ENCODE measurements at places on chromosomes 16 and 17.

DNA sequence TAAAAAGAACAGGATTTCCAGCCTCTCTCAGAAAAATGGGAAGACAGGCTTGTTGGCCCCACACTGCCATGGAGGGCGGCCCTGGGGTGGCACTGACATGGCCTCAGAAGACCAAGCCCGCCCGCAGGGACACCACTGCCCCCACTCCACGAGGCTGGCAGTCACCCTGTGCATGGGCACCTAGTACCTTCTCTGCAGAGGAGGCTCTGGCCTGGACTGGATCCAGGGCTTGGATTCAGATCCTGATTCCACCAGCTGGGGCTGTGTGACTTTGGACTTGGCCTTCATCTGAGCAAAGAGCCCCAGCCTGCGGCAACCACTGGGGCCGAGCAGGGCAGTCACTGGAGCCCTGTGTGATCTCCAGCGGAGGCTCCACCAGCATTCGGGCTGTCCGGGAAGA, 16.8 kb upstream of the FASN start:
- DNase-seq: no peak

GRCh38 chr17:27322026-27322425, 28.1 kb downstream of the WSB1 start:
- no peak for DNase-seq

DNA sequence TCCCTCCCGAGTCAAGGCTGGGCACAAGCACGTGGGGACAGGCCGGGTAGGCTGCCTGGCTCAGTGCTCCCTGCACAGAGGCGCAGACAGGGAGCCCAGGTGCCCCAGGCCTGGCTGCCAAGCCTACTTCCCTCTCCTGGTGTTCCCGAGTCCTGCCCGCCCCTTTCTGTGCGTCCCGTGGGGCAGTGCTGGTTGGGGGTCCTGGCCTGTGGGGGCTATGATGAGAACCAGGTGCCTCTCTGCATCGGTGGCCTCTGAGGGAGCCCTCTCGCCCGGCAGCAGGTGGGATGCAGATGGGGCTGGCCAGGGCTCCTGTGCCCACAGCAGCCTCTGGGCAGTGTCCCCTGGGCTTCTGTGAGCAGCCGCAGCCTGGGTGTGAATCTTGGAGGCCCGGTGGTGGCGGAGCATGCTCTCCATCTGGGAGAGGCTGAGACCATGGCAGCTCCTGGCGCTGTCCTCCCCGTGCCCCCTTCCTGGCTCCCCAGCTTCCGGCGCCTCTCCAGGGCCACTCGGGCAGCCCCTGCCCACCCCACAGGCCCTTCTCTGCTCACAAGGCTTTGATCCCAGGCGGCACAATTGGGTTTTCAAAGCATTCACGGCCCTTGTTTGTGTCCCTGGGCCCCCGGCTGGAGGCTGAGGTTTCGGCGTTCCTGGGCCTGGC, 7.2 kb downstream of the CENPX start:
- DNase-seq: no peak

DNA sequence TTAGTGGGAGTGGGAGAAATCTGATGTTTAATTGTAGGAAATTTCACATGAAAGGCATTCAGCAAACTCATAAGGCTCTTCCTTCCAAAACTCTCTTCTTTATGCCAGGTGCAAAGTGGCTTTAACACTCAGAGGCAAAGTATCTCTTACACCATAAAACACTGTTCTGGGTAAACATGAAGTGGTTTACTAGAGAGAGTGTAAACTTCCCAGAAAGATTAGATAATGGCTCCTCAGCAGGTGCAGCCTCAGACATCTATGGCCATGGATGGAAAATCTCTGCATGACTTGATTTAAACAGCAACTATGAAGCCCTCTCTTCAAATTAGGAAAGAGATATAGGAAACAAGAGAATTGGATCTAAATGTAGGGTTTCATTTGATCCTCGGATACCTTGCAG, 583.1 kb upstream of the SALL1 start:
- DNase-seq: no peak

- no peak for DNase-seq
Observed at GRCh38 chr16:30349675-30350074, 5.4 kb downstream of the CD2BP2 start.

DNA sequence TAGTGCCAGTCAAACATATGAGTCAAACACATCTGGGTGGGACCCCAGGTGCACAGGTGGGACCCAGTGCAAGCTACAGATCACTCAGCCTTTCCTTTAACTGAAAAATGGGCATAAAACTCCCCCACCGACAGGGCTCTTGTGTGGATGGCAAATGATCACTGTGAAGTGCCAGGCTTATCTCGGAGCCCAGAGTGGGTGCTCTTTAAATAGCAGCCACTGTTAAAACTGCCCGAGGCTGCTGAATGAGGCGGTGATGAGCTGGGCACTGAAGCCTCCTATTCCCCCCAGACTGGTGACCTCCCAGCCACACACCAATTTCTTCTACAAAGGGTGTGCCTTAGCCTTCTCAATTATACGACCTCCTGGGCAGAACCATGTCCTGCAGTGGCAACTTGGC, 433.8 kb downstream of the SLC39A11 start:
- no peak for DNase-seq

GRCh38 chr16:25020112-25020631, 5.0 kb upstream of the ARHGAP17 start:
- DNase-seq: no peak

- DNase-seq: no peak
Observed at GRCh38 chr17:81029859-81030258, 5.1 kb upstream of the BAIAP2 start.
